ENCODE measurements at places on chromosomes 2 and 18.

DNA sequence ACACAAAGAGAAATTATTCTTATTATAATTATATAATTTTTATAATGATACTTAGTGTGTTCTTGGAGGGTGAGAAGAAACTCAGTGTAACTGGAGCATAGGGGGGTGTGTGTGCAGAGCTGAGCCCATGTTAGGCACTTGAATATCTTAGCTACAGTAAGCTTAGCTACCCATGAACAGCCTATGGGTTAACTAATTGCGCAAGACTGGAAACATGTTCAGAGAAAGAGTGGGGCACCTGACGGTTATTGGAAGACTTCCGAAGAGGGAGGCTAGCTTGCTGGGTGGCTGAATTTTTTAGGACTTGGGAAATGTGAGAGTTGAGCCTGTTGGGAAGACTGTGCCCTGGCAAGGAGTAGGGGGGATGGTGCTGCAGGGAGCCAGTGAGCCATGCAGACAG, 229.2 kb downstream of the SLC4A3 start:
- no peak for DNase-seq

- DNase-seq: no peak
Observed at GRCh38 chr2:165198181-165198580, 5.7 kb downstream of the SCN3A start.

- peak; percentile 70 for DNase-seq
Observed at GRCh38 chr2:99729104-99730025, 239.5 kb upstream of the REV1 start.

DNA sequence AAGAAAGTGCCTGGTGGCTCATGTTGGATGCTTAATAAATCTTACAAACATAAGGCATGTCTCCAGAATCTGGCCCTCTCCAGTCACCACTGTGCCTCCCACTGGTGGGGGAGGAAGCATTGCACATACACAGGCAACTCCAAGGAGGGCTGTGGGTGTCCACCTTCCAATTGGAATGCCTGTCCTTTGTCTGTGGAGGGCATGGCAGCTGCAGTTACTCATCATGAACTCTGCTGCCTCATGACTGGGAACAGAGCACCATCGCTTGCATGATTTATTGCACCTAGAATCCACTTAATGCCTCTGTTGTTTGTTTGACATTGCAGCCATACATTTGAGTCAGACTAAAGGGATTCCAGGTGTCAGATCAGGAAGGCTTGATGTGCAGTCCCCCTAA, 278.9 kb downstream of the PRKCE start:
- peak; percentile 85 for DNase-seq

DNA sequence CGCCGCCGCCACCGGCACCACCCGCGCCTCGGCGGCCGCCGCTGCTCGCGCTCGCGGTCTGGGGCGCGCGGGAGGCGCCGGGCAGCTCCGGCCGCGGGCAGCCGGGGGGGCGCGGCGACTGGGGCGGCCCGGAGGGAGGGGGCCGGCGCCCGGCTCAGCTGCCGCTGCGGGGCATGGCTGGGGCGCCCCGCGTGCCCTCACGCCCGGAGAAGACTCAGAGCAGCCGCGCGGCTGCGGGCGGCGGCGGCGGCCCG, 295 bp downstream of the GAREM1 start:
- no peak for DNase-seq
